Esophagus (tissue), 2 donors: ENCODE measurements at places on chromosomes 5 and 9. TPM values are rescaled to one million over a fixed set of nuclear protein-coding genes. Genes with fewer than 3 reads are reported as not detected.

MBLAC2 gene
- 2.6 TPM for polyA plus RNA-seq

SETX gene
- polyA plus RNA-seq, result 12.5 TPM

DRD1 gene
- 0.08 TPM for polyA plus RNA-seq

MEIKIN gene
- polyA plus RNA-seq, result not detected

C9orf50 gene
- 0.05 TPM for polyA plus RNA-seq

P4HA2 gene
- 11.5 TPM for polyA plus RNA-seq

IFNK gene
- polyA plus RNA-seq, result not detected

SNCAIP gene
- polyA plus RNA-seq, result 1.2 TPM

MYORG gene
- polyA plus RNA-seq, result 2.5 TPM

SHISAL2B gene
- polyA plus RNA-seq, result not detected

NMUR2 gene
- not detected for polyA plus RNA-seq

FUT7 gene
- polyA plus RNA-seq, result 0.39 TPM

LCNL1 gene
- polyA plus RNA-seq, result 0.55 TPM

PCDHA10 gene
- polyA plus RNA-seq, result 0.02 TPM
